Right atrium auricular region (tissue), 2 donors: ENCODE measurements at places on chromosomes 3 and 15. TPM values are rescaled to one million over a fixed set of nuclear protein-coding genes. Genes with fewer than 3 reads are reported as not detected.

CHRNA3 gene
- 1.7 TPM for total RNA-seq

RARRES1 gene
- 291 TPM for total RNA-seq

PRKCI gene
- 17.4 TPM for total RNA-seq

GUCA1C gene
- total RNA-seq = not detected

FAM227B gene
- 14.4 TPM for total RNA-seq

GRK7 gene
- 0.12 TPM for total RNA-seq

GOLGA6B gene
- total RNA-seq = not detected

CPNE9 gene
- total RNA-seq = not detected

CPN2 gene
- not detected for total RNA-seq

GOLGA8M gene
- total RNA-seq = not detected
